Activated CD4-positive, CD25-positive, alpha-beta regulatory T cell (primary cell): ENCODE measurements at places on chromosomes 7 and 10.

- no peak for DNase-seq
These were observed 814 bp downstream of the RUFY2 start for GRCh38 chr10:68406111-68406814.

DNA sequence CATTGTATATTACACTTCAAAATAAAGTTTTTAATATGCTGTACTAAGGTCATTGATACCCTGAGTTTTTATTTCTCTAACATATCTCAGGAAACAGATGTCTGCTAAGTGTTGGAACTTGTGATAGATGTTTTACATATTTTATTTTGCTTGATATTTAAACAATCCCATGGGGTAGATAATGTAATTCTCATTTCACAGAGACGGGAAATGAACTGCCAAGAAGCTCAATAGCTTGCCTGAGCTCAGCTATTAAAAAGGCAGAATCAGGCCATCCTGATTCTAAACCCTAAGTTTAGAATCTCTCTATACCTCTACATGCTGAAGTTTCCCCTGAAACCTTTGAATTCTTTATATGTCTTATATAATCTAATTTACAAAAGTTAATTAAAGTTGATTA, 126.3 kb downstream of the LRRC18 start:
- DNase-seq: no peak

GRCh38 chr7:156091519-156092080, 279.3 kb upstream of the SHH start:
- DNase-seq: no peak

DNA sequence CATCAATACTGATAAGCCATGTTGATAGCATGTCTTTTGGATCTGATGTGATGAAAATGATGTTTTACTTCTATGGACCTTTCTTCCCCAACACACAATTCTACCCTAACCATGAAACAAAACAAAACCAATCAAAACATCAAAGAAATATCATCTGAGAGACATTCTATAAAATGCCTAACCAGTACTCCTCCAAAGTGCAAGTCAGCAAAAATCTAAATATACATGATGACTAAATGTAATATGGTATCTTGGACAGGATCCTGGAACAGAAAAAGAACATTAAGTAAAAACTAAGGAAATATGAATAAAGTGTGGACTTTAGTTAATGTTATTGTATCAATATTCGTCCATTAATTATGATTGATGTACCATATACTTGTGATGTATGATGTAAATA, 625.1 kb downstream of the MAGI2 start:
- DNase-seq: no peak

- no peak for DNase-seq
These were observed 19.8 kb upstream of the WIPI2 start for GRCh38 chr7:5170251-5170650.

DNA sequence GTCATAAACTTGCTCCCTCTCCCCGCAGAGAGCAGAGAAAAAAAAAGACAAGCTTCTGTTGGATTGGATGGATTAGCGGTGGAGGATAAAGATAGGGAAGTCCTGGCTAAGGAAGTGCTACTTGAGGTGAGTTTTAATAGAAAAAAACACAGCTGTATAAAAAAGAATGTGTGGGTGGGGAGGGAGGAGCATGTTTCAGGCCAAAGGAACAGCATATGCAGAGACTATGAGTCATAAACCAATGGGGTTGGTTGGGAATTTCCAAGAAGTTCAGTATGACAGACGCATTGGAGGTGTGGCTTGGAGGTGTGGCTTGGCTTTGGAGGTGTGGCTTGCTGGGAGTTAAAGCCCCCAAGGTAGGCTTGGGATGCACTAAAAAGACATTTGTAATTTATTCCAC, 103.0 kb upstream of the LSM8 start:
- no peak for DNase-seq

DNA sequence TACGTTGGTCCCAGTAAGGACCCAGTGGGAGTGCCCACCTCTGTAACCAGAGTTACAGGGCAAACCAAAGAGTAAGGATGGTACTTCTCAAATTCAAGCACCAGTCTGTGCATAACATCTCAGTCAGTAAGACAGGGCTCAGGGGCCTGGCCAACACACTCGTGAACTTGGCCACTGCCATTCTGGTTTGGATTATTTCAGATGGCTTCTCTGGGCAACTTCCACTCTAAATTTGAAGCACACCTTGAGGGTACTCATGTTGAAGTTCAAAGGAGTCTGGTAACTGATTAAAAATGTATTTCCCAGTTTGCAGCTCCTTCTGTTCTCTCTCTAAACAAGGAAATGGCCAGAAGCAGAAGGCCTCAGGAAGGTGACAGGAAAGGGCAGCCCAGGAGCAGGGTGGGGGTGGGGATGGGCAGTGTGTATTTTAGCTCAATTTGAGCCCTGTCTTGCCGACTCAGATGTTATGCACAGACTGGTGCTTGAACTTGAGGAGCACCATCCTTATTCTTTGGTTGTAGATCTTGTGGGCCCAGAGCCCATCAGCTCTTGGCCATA, 107.3 kb upstream of the GLI3 start:
- DNase-seq: no peak

DNA sequence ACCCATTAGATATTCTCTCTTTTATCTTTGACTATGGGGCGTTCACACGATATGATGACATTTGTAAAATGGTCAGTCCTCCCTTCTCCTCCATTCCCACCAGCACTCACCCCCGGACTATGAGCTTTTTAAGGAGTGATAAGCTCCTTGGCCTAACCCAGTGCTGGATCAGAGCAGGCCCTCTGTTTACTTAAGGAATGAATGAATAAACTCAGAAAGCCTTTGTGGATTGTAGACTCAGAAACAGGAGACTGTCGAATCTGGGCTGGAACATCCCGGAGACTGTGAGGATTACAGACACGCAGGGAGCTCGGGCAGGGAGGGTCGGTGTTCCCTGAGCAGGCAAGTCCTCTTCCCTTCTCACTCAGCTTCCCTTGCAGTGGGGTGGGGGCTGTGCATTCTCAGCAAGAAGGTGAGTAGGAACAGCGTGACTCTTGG, 6.8 kb upstream of the ZCCHC24 start:
- DNase-seq: no peak
